Fibroblast of skin of scalp (primary cell): ENCODE measurements at places on chromosomes 6 and 20.
A peak's percentile ranks its signal among the peaks of the same experiment; 100 is the strongest.

- no peak for DNase-seq
Measured at GRCh38 chr6:157556671-157557430, 175.9 kb downstream of the ZDHHC14 start.

DNA sequence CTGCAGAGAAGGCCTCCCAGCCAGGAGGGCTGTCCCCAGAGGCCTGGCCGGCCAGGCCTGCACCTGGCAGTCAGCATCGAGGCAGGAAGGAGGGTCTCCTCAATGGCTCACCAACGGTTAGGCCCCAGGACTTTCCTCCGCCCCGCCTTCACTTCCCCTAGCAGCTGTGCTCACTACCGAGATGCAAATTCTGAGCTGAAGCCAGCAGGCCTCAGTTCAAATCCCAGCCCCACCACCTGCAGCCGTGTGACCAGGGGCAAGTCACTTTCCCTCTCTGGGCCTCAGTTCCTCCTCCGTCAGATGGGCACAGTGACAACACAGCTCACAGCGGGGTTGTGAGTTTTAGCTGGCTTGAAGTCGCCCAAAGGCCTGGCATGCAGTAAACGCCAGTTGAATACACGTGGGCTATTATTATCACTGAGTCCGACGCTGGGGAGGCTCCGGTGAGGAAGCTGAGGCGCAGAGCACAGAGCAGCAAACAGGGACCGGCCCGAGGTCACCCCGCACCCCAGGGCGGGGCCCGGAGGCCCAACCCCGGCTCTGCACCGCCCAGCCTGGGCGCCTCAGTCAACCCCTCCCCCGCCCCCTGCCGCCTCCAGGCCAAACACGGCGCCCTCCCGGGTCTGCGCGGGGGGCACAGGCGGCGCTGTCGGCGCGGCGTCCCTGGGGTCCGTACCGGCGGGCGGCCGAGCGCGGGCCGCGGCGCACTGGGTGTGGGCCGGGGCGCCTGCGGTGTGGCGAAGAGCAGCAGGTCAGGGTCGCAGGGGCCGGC, 671 bp downstream of the E2F1 start:
- no peak for DNase-seq

- DNase-seq: peak; percentile 12
Measured at GRCh38 chr20:18004384-18005031, 35.7 kb downstream of the MGME1 start.

GRCh38 chr6:33983109-33983716, 162.7 kb downstream of the GRM4 start:
- DNase-seq: no peak

DNA sequence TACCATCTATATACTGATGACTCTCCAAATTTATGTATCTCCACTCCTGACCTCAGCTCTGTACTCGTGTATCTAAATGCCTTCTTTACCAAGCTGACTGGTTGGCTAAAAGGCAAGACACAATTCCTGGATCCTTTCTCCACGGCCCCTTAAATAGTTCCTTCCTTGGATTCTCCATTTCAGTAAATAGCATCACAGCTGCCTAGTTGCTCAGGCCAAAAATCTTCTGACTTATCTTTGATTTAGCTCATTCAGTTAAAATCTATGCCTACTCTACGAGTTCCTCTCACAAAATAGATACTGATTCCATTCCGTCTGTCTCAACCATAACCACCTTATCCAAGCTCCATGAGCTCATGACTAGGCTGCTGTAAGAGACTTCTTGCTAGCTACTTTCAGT, 49.5 kb upstream of the LY86 start:
- no peak for DNase-seq

DNA sequence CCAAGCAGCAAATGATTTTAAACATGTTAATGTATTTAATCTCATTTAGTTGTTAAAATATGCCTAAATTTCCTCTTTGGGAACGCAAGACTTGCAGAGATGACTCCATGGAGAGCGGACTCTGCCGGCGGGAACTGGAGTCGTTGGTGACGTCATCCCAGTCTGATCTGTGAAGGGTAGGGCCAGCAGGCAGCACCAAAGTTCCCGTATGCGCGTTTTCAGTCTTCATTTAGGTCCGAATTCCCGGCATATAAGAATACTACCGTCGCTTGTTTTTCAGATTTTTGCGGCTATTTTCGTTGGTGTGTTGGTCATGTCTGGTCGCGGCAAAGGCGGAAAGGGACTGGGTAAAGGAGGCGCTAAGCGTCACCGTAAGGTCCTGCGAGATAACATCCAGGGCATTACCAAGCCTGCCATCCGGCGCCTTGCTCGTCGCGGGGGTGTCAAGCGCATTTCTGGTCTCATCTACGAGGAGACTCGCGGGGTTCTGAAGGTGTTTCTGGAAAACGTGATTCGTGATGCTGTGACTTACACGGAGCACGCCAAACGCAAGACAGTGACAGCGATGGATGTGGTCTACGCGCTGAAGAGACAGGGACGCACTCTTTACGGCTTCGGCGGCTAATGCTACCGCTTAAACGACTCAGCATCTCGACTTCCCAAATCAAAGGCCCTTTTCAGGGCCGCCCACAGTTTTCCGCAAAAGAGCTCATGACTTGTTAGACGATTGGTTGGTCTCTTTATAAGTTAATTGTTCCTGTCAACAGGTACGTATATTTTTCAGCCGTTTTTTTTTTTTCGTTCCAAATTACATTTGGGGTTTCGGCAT, 117.3 kb downstream of the HFE start:
- peak; percentile 99 for DNase-seq

DNA sequence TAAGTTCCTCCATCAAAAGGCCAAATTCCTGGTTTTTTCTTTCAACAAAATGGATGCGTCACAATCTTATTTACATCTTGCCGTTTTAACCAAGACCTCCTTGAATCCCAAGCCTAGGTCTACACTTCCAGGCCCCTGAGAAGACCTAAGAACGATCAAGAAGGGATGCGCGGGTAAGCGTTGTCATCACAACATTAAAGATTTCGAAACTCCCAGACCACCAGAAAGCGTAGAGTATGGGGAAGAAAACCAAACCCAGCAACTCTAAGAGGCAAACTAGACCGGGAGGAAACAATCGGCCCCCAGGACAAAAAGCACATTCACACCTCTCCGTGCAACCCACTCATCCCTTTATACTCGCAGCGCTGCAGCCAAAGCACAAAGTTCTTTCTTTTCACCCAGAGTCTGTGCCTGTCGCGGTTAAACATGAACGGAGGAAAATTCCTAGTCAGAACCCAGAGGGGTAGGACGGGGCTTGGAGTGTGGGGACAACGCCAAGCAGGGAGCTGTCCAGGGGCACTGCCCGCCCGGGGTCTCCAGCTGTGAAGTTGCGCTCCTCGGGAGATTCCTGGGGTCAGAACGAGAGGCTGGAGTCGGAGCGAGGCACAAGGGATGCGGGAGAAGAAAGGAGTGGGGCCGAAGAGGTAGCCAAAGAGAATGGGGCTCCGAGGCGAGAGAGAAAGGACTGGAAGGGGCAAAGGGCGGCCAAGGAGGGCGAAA, 725 bp downstream of the OSER1 start:
- peak; percentile 20 for DNase-seq

- DNase-seq: no peak
Measured at GRCh38 chr20:44610313-44610962, 28.1 kb downstream of the PKIG start.

DNA sequence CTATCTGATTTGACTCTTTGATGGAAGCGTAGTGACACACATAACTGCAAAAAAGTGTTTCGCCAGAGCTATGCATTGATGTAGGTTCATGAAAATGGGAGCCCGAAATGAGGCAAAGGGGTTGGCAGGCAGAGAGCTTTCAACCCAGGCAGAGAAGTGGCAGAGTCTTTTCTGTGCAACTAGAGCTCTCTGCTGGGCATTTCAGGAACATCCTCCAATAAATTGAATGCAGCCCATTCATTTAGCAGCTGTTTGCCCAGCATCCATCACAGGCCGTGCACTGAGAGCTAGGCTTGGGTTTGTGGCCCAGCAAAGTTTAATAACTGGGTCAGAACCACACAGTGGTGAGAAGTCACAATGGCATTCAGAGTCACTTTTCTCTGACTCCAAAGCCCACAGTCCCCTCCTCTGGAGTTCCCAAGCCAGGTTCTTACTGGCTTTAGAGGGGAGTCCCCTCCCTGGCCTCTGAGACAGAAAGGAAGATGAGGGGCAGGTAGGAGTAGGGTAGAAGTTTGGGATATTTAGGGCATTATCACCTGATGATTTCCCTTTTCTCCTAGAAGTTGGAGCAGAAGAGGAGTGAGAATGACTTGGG, 31.8 kb upstream of the ELMO2 start:
- DNase-seq: peak; percentile 38

- peak; percentile 51 for DNase-seq
Measured at GRCh38 chr6:161169696-161170095, 104.2 kb downstream of the AGPAT4 start.

- DNase-seq: no peak
Measured at GRCh38 chr6:34020807-34021553, 124.9 kb downstream of the GRM4 start.

DNA sequence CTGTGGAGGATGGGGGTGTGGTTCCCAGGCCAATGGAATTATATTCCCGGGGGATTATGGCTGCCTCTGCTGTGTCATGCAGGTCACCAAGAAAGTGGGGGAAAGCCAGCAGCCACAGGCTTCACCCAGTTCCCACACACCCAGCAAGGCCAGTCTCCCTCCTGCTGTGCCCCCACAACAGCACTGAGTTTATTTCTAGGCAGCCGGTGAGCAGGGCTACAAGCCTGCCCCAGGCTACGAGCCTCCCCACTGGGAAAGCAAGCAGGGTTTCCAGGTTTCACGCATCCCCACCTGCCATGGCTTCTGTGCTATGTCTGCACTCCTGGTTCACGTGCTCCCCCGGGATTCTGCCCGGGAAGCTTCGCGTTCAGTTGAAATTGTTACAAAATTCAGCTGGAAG, 72.6 kb downstream of the ERMARD start:
- no peak for DNase-seq
